ENCODE measurements at places on chromosomes 4 and X. TPM values are rescaled to one million over a fixed set of nuclear protein-coding genes. Genes with fewer than 3 reads are reported as not detected.

DNA sequence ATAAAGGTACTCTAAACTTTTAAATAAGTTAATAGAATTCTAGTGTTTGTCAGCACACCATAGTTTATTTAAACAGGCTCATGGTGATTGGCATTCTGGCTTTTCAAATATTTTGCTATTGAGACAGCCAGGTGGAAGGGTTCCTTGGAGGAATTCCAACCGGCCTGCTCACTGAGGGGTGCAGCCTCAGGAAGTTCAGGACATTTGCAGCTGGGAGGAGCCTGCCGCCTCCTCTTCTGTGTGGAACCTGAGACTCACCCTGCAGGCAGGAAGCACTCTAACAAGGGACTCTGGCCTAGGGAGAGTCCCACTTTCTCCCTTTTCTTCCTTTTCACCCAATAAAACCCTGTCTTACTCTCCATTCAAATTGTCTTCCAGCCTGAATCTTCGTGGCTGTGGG, 1328.0 kb downstream of the FSTL5 start:
- no peak for ATAC-seq

GRCh38 chrX:2497961-2498780, 2.6 kb downstream of the DHRSX start:
- ATAC-seq = no peak

- ATAC-seq = no peak
Observed at GRCh38 chrX:9614016-9614415, 149.2 kb downstream of the TBL1X start.

DNA sequence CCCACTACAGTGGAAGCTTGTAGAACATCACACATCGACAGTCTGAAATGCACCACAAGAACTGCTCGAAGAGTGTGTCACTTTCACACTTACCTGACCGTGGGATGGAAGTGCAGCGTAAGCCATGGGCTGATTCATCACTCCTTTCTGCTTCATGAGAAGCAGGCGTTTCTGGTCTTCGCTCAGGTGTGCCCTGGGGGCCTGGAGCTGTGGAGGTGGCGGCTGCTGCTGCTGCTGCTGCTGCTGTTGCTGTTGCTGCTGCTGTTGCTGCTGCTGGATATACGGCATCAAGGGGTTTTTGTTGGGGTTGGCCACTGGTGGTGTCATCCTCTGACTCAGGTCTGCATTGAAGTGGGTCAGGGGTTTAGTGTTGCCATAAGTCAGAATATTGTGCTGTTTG, 223.6 kb downstream of the MGST2 start:
- peak; percentile 71 for ATAC-seq

DNA sequence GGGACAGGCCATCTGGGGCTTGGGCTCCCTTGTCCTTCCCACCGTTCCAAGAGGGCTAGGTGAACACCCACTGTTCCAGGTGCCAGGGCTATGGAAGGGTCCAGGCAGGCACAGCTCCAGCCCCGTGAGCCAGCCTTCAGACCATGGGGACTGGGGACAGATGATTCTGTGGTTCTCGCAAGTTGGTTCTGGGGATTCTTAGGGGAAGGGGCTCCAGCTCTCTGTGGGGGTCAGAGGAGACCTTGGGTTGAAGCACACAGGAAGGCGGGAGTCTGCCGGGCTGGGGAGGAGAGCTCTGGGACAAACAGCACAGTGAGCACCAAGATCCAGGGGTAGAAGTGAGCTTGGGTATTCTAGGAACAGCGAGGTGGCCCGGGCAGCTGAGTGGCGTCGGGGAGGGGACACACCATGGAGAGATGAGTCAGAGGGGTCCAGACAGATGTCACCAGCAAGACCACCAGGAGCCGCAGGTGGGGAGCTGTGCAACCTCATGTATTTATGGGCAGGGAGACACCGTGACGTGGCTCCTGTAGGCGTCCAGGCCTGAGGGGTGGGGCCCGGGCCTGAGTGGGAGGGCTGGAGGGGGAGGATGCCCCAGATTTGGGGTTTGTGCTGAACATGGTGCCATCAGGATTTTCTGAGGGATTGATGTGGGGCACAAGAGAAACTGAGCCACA, 48.8 kb upstream of the HMX1 start:
- ATAC-seq = no peak

- ATAC-seq = no peak
Observed at GRCh38 chr4:64503416-64503815, 94.2 kb upstream of the TECRL start.

GRCh38 chrX:11886745-11887144, 128.7 kb downstream of the MSL3 start:
- ATAC-seq = no peak

GRCh38 chr4:38275331-38276100, 315.3 kb downstream of the PTTG2 start:
- ATAC-seq = no peak

- peak; percentile 97 for ATAC-seq
Observed at GRCh38 chr4:47531241-47531953, 46.3 kb downstream of the ATP10D start.

DNA sequence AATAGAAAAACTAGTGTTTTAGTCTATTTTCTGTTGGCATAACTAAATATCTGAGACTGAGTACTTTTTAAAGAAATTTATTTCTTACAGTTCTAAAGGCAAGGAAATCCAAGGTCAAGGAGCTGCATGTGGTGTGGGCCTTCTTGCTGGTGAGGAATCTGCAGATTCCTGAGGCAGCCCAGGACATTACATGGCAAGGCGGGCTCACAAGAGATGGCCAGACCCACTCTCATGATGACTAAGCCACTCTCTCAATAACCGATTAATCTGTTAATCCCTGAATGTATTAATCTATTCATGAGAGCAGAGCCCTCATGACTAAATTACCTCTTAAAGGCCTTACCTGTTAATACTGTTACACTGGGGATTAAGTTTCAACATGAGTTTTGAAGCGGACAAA, 340.8 kb downstream of the GRXCR1 start:
- no peak for ATAC-seq

DNA sequence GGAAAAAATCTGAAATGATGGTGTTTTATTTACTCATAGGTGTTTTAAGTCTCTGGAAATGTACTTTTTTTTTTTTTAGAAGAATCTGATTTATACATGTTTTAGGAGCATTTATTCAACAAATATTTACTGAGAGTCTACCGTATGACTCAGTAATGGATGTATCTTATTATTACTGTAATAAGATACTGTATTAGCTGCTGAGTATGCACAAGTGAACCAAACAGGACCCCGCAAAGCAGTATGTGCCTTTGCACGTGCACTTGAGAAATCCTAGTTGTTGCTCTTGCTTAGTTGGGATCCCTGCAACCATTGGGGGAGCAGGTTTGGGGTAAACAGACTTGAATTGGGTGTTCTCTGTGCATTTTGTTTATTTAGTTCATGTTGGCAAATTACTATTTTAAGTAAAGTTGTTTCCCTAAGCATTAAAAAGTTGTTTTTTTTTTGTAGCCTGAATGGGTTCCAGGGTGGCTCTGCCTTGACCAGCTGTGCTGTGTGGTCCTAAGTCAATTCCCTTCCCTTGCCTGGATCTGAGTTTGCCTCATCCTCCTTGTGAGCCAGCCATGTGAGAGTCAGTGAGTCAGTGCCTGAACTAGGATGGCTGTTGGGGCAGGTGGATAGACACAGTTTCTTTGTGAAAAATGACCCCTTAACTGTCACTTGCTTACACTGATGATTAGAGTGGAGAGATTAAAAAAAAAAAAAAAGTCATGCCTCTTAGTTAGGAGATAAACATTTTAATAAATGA, 27.7 kb downstream of the DCUN1D4 start:
- ATAC-seq = no peak

DNA sequence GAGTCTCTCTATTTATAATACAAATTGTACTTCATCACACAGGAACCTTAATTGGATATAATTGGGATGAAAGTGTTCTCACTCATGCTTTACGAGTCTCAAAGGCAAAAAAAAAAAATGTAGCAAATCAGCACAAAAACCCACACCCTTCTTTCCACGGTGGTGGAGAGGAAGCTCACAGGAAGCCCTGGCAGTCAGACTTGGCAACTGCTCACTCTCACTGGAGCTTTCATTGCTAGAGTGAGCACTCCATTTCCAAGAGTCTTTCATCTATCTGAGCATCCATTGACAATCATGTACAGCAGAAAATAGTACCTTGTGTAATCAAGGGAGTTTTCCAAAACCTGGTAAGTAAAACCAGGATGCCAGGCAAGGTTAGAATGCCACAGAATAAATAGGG, 2159.4 kb upstream of the AGA start:
- no peak for ATAC-seq

GRCh38 chr4:17939054-17939453, 82.5 kb downstream of the LCORL start:
- no peak for ATAC-seq

- ATAC-seq = no peak
Observed at GRCh38 chr4:185787926-185788679, 23.9 kb downstream of the SORBS2 start.

GRCh38 chr4:32163125-32163524, 1443.0 kb downstream of the PCDH7 start:
- no peak for ATAC-seq

GRCh38 chrX:10555846-10556245, 64.5 kb downstream of the MID1 start:
- no peak for ATAC-seq

DNA sequence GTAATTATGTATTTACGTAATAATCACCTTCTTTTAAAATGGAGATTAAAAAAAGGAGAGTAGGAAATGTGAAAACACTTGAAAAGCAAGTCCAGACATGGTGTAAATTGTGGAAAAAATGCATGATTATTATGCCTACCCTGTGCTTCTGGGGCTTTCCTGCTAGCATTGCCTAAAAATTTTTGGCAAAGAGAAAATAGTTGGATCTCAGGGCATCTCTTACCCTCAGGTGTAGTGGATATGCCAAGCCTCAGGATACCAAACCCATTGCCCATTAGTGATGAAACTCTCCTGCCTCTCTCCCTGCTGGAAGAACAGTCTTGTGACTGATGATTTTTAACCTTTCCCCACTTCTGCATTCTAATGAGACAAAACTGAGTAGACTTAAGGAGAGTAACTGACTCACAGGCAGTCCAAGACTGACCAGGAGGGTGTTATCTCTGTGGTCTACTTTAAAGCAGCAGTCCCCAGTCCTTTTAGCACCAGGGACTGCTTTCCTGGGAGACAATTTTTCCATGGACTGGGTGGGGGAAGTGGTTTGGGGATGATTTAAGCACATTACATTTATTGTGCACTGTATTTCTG, 174.6 kb downstream of the ZNF330 start:
- ATAC-seq = no peak

DNA sequence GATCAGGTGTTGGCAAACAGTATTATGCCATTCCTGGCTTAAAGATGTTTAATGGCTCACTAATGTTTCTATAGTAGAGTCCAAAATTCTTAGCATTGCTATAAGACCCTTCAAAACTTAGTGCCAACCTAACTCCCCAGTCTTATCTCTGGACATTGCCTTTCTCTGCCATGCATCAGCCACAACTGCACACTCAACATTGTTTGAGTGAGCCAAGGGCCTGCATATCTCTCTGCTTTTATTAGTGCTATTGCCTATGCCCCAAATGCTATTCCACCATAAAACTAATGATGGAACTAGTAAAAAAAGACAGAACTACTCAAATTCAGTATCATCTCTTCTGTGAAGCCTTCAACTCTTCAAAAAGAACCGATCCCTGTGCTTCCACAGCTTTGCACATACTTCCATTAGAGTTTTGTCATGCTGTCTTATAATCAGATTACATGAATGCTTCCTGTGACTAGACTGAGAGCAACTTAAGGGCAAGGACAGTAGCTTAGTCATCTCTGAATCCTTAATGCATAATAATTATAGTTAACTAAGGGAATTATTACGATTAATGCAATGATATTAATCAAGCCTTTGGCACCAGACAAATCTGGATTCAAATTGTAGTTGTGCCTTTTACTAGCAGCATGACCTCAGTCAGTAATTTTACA, 53.7 kb downstream of the CHM start:
- ATAC-seq = no peak

DNA sequence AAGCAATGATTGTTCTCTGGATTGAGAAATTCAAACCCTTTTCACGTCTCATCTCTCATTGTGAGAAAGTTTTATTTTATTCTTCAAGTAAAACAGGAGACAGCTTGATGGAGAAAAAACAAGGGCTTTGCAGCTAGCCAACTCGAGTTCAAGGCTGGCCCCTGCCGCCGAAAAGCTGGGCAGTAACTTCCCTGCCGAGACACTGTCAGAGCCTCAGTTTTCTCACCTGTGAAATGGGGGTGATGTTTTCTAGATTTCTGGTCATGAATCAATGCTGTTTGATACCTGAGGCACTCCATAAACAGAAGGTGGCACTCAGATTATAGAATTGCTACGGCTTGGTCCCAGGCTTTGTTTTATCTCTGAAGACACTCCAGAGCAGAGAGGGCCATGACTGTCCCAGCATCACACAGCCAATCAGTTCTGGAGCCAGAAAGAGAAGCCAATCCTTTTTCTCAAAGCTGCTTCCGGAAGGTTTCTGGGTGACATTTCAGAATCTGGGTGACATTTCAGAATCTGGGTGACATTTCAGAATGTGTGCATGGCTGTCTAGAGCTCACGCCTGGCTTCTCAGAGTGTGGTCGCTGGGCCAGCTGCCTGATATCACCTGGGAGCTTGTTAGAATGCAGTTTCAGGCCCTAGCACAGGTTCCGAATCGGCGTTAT, 33.2 kb downstream of the HMX1 start:
- ATAC-seq = no peak

- no peak for ATAC-seq
Observed at GRCh38 chrX:38061335-38061734, 55.0 kb downstream of the SYTL5 start.

DNA sequence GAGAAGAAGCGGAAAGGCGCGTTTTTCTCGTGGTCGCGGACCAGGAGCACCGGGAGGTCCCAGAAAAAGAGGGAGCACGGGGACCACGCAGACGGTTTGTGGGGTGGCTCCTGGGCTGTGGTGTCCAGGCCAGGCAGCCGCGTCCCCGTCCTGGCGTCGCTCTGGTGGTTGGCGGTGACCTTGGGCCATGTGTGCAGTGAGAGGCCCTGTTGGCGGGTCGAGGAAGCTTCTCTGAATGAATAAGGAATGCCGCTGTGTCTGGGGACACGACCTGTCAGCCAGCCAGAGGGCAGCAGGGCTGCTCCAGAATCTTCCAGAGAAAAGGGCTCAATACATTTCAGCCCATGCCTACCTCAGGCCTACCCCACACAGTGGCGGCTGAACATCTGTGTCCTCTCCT, 24.3 kb upstream of the HGFAC start:
- no peak for ATAC-seq

Gene SAGE1
- not detected for total RNA-seq

Gene FAM9B
- total RNA-seq = not detected

Gene PLP1
- not detected for total RNA-seq

Gene PASD1
- total RNA-seq = not detected

Gene CNKSR2
- total RNA-seq = 3.2 TPM

Gene PLAC8
- total RNA-seq = 19.9 TPM

Data from activated T-helper 17 cell treated with anti-CD3 and anti-CD28 coated beads, Interleukin-2, amount 50 U/mL, for 72 hours (primary cell).